ENCODE measurements at places on chromosomes 6 and 20.

GRCh38 chr6:113989675-113990074, 18.7 kb upstream of the HDAC2 start:
- DNase-seq: no peak

DNA sequence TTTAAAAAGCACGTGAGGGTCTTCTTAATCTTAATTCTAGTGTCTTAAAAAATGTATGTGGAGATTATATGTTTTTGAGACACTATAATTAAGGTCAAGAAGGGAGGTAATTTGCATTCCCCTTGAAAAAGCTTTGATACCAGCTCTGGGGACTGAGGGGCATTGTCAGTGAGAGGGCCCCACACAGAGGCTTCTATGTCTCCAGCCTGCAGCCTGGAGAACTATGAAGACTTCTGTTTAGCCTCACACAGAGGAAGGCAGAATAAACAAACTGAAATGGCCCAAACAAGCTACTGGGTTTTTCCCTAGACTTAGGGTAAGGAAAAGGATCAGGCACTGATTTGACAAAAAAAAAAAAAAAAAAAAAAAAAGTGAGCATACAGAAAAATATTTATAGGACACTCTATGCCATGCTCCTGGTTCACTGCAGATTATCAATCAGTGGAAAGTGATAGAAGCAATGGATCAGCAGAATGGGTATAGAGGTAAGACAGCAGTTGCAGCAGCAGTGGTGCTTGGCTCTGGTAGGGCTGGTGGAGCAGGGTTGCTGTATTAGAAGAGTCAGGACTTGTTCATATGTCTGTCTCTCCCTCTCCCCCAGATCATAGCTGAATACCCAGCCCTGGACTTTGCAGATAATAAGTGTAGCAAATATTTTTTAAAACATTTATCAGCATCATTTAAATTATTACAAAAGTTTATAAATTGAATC, 85.4 kb downstream of the KLHL32 start:
- DNase-seq: peak; percentile 61

DNA sequence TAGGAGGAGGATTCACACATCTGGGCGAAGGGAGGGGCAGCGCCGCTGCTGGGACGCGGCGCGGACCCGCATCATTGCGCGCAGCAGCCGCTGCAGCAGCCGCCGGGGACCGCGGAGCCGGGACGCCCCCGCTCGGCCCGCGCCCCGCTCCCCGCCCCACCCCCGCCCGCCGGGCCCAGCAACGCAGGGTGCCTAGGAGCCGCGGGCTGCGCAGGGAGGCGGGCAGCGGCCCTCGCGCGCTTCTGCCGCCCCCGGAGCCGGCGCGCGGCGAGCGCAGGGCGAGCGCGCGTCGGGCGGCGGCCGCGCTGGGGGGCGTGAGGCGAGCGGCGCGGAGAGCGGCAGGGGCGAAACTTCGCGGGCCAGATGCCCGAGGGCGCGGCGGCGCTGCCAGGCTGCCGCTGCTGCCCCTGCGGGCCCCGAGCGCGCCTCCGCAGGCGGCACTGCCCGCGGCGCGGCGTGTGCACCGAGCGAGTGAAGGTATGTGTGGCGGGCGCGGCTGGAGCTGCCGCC, at the start of gene NKAIN2:
TSS of gene NKAIN2 (plus strand) at position 362 of the 510 bp plus-strand sequence.
- no peak for DNase-seq

GRCh38 chr20:49179368-49180277, 8.5 kb downstream of the STAU1 start:
- DNase-seq: no peak
